ENCODE measurements at places on chromosomes 6 and 20.
A peak's percentile ranks its signal among the peaks of the same experiment; 100 is the strongest.

DNA sequence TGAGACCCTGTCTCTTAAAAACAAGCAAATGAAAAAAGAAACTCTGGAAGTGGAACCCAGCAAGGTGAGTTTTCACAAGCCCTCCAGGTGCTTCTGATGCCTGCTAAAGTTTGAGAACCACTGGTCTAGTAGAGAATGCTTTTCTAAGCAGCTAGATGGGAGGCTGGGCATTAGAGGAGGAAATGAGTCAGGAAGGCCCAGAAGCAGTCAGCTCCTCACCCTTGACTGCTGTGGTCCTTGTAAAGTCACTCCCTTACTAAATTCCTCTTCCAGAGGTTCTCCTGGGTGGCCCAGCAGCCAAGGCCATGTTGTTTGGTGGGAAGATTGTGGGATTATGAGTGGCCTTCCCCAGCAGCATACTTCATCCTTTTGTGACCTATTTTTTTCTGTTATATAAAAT, 52.0 kb upstream of the FYN start:
- DNase-seq = no peak

GRCh38 chr6:118123503-118124037, 216.5 kb downstream of the SLC35F1 start:
- DNase-seq = no peak

DNA sequence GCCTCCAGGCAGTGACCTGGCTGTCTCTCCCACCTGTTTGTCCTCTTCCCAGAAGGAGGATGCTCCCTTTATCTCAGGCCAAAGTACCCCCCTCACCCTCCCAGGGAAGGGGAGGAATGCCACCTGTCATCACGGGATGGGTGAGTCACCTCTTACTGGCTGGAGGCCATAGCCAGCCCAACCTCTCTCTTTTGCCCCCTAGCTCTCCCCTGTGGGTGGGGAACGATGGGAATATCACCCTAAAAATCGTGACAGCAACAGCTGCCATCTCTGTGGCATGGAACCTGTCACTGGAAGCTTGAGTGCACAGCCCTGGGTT, 137.5 kb upstream of the PTPN1 start:
- DNase-seq = no peak

GRCh38 chr6:56625356-56625755, 17.3 kb downstream of the DST start:
- no peak for DNase-seq

DNA sequence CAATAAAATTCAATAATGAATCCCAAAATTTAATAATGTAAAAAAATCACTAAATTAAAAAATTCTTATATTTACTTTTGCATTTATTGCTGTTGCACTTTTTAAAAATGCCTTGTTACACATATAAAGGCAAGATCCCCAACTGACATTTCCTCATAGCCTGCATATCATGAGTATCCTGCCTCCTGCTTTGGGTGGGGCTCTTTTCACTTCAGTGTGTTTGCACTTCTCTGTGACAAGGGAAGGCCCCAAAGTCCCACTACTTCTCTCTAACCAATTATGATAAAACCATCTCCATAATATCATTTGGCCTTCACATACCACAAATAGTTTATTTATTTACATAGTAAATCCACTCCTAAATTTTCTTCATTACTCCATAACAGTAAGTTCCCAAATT, 446.1 kb upstream of the MARCKS start:
- no peak for DNase-seq

DNA sequence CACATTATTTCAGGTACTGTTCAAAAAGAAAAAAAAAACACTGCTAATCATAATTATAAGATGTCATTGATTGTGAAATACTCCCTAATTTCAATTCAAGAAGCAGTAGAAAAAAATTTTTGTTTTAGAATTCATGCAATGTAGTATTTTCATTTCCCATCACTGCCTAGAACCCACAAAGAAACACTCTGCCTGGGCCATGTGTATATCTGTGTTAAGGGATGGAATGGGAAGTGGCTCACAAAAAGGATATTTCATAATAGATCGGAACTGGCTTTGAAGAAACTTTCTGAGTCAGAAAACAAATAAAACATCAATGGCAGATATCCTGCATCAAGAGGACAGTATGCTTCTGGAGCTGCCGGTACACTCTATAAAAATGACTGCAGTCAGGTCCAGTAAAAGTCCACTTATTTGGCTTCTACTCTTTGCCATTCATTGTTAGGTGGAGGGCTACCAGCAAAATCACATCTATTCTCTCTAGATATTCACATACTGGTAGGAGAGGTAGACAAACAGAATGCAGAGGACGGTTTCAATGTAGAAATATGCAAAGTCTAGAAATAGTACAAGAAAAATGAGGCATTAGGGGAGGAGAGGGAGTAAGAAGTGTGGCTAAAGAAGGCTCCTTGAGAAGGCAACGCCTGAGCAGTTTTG, 135.0 kb upstream of the TNFAIP3 start:
- no peak for DNase-seq

DNA sequence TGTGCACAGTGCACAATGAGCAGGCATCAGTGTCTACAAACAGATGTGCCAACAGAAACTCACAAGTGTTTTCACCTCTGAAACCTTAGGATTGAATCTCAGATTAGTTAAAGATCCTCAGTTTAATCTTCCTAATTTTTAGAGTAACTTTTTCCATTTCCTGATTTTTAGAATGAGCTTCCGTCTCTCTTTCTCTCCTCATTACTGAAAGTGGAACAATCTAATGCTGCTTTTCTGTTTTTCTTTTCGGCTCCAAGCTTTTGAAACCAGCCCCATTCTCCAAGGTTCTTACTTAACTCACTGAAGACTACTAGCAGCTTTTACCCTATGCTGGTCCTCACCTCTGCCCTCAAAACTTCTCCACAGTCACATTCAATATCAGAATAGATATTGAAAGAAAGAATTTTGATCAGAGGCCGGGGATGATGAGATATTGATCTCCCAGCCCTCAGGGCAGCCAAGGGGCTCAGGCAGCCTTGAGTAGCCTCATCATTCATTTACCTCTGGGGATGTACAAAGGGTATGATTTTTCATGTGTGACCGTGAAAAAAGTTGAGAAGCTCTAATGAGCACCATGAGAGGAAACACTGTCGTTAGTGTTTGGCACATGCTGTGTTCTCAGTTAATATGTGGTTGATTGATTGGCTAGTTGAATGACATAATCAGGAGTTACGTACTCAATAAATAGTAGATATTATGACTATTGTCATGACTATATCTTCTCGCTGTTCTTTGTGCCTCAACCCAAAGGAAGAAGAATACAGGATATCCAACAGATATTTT, 11.9 kb upstream of the STK38 start:
- DNase-seq = no peak

DNA sequence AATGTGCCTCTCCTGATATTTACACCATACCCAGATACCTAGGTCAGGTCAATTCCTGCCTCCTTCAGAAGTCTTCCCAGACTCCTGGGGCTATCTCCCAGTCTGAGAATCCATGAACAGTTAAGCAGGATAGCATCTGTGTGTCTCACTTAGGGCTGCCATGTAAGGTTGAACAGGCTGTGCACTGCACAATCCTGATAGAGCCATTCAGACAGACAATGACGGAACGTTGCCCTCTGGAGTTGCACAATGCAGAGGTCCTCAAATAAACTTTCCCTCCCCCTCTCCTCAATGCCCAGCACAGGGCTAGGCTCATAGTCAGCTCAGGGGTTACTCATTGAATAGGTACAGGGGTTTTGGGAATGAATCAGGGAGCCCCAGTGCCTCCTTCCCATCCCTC, 89.7 kb downstream of the CD40 start:
- DNase-seq = no peak

DNA sequence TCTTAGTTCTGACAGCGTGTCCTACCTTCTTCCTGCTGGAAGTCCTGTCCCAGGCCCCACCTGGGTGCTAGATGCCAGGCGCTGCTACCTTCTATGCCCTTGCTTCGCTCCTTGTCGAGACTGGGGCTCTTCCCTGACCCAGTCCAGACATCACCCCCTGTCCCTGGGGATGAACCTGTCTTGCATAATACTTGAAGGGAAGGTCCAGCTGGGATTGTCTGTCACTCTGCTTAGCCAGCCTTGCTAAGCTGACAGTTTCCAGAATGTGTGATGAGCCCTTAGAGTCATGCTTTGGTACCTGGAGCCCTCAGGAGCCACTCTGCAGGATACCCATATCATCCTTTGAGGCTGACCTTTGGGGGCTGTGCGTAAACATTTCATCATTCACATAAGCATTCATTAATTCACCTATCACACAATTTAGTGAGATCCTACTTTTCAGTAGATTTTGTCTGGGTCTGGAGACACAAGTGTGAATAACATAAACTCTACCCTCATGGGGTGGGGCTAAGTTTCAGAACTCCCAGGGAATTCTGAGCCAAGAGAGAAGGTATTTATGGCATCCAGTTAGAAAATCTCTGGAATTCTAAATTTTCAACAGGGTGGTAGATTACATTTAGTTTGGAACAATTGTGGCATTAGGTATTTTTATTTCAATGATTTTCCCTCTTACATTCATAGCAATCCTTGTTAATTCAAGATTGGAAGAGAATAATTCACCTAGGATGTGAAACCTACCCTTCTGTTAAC, 151.1 kb upstream of the HDAC2 start:
- DNase-seq = no peak

- DNase-seq = no peak
Observed at GRCh38 chr6:143301188-143301587, 149.3 kb downstream of the ADAT2 start.

DNA sequence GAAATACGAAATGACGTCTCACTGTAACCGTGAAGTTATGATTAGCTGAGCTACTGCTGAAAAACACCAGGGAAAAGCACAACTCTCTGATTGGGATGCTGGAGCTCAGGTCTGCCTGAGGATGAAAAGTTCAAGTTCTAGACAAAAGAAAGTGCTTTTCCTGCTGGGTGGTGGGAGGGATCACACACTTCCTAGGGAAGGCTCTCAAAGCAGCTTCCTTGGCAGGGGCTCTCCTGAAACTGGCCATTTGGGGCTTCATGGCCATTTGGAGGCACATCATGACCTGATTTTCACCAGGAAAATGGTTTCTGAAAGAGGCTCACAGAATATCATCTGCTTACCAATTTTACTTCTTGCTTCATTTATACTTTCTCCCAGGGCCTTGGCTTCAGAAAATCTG, 97.1 kb upstream of the KCNK16 start:
- no peak for DNase-seq

- peak; percentile 68 for DNase-seq
Observed at GRCh38 chr6:156662025-156662445, 115.1 kb upstream of the ARID1B start.

GRCh38 chr6:79446006-79446405, 91.2 kb downstream of the LCA5 start:
- DNase-seq = no peak

GRCh38 chr6:71299541-71300470, 11.2 kb downstream of the OGFRL1 start:
- DNase-seq = no peak

DNA sequence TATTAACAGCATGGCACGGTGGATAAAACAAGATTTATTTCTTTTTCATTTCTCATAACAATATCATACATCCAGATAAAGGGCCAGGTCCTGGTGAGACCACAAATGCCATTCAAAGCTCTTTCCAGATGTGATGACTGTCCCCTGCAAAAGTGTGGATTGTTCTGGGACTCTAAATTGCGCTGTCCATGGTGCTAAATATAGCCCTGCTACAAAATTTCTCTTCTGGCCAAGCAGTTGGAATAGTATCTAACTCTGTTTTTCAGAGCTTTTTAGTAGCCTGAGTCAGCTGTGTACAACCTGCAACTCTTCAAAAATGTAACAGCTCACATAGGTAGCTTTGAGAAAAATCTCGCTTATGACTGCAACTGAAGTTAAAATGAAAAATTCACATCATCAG, 115.8 kb downstream of the MANEA start:
- DNase-seq = no peak

DNA sequence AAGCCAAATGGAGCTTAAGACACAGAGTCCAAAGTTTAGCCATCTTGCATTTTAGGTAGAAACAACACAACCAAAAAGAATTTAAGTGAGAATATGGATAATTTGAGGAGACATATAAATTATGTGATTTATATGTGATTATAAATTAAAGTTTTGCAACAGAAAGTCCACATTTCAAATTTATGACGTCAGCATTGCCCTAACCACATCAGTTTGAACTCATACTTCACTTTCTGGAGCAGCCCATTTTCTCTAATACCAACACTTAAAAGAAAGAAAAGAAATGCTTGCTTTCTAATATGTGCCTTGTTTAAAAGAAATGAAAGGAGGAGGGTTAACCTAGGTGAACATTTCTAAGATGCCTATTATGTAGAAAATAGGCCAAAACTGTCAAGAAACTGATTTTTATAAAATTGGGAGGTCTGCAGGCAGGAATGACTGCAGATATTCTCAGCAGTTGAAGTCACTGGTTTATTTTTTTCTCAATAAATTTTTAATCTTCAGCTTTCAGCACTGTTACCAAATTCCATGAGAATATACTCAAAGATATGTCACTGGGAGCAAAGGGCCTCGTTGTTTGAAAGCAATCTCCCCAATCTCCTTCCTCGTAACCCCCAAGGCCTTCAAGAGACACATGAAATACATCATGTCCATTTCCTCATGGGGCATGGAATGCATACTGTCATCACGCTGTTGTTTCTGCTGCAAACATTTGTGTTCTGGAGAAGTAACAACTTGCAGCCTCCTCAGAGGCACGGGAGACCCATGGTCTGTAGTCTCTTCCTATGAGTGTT, 137.8 kb downstream of the SOD2 start:
- no peak for DNase-seq

GRCh38 chr6:111555036-111555435, 50.6 kb downstream of the TRAF3IP2 start:
- DNase-seq = no peak

DNA sequence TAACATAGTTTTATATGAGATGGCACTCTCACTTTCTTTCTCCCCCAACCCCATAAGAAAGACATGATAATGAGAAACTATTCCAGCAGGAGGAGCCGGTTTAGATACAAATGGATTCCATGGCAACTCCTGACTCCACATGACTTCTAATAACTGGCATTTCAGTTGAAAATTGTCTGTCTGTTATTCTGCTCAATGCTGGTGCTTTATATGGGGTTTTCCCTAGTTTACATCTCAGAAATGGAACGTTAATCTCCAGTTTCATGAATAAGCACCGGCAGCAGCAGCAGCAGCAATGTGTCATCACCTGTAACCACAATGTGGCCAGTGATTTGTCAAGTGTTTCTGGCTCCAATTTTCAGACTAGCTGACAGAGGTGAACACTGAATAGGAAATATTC, 8.0 kb upstream of the SIM1 start:
- DNase-seq = no peak

GRCh38 chr20:52789716-52790115, 182.4 kb upstream of the TSHZ2 start:
- DNase-seq = no peak

DNA sequence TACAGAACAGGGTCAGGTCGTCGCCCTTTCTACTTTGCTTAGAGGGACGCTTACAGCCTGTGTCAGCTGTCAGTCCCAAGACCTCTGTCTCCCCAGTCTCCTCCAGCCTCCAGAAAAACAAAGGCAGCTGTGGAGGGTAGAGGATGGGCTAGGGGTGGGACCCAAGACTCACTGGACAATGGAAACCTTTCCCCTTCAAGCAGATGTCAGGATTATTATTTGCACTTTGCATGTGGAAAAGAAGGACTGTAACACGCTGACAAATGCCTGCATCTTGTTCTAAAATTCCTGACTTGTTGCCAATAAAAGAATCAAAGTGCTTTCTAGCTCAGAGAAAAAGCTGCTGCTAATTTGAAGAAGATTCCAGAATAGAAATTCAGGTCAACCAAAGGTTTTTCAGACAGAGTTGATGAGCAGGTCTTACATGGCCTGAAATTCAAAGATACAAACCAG, 58.7 kb downstream of the SNX5 start:
- DNase-seq = no peak

- no peak for DNase-seq
Observed at GRCh38 chr6:84151669-84152068, 75.8 kb downstream of the CEP162 start.

GRCh38 chr20:8152183-8152582, 20.1 kb downstream of the PLCB1 start:
- no peak for DNase-seq
